Stimulated activated CD8-positive, alpha-beta memory T cell treated with anti-CD3 and anti-CD28 coated beads, Interleukin-4, amount 100 ng/mL, for 1 hour (primary cell): ENCODE measurements at places on chromosomes 2 and 18.

DNA sequence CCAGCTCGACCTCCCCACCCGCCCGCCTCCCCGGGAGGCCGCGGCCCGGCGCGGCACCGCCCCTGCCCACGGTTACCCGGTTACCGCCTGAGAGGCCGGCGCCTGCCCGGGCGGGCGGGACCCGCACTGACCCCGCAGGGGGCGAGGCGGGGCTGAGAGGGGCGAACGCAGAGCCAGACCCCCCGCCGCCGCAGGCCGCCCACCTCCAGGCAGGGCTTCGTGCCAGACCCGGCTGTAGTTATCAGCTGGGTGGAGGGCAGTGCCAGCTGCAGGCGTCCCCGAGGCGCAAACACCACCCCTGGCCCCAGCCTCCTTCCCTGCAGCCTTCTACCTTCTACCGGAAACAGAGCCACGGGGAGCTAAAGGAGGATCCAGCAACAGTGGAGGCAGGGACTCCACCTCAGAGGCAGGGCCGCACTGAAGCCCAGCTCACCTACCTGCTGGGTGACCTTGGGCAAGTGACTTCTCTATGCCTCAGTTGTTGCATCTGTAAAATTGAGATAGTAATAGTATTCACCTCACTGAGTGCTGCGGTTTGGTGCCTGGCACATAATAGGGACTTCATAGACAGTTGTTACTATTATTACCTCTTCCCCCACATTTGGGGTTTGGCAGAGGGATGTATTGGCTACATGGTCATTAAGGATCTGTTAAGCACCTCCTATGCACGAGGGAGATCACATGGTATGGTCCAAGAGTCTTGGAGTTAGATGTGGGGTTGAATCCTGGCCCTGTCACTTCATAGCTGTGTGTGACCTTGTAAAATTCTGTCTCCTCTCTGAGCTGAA is 231.6 kb upstream of the SMAD2 start:
- no peak for DNase-seq

- DNase-seq = no peak
Measured at GRCh38 chr2:17298453-17298852, 219.8 kb downstream of the RAD51AP2 start.

DNA sequence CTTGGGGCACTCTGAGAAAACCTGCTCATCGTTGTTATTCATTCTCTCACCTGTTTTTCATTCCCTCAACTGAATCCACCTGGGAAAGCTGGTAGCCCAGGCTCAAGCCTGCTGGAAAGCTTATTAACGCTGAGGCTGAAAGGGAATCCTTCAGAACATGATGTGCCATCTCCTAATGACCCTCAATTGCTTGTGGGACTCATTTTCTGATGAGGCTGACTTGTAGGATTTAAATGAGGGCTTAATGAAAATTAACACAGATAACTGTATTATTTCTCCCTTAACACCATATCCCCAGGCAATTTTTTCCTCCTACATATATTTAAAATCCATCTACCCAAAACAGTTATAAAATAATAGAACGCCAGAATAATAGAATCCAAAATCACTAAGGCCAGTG is 162.7 kb upstream of the ACAA2 start:
- DNase-seq = no peak

GRCh38 chr2:139813340-139813739 is 1033.2 kb upstream of the NXPH2 start:
- DNase-seq = no peak

- DNase-seq = no peak
Measured at GRCh38 chr18:60445341-60445740, 72.8 kb upstream of the MC4R start.

- DNase-seq = no peak
Measured at GRCh38 chr2:183519371-183520056, 395.3 kb downstream of the NUP35 start.

DNA sequence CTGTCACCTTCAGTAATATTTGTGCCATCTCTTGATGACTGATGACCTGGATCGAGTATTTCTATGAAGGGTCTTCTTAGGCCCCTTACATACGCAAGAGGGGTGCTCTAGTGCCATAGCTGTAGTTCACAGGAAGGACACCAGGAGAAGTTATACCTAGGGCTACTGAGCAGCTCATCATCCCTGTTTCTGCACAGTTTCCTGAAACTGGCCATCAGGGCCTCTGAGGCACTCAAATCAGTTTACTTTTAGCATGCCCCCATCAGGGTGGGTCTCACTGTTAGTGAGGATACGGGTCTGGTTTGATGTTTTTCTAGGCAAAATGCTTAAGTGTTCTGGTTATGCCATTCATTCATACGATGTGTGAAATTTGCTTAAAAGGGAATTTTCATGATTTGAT is 20.0 kb upstream of the FBLN7 start:
- DNase-seq = no peak

DNA sequence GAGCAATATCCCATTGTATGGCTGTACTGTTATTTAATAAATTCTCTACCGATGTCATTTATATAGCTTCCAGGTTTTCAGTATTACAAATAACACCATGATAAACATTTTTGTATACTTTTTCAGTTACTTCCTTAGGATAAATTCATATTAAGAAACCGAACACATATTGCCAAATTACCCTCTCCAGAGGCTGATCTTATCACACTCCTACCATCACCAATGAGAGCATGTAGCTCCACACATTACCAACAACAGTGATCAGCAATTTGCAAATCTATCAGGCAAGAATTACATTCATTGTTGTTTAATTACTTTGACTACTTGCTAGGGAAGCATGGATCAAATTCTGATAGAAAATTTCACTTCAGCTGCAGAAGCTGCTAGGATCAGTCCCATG is 5.8 kb upstream of the NDUFV2 start:
- no peak for DNase-seq

GRCh38 chr18:48795696-48796095 is 155.1 kb downstream of the SMAD7 start:
- no peak for DNase-seq

- DNase-seq = no peak
Measured at GRCh38 chr2:207422380-207422779, 107.4 kb upstream of the CREB1 start.

GRCh38 chr2:234986390-234986789 is 34.6 kb downstream of the SH3BP4 start:
- no peak for DNase-seq

- DNase-seq = no peak
Measured at GRCh38 chr18:56309104-56309503, 329.3 kb downstream of the TXNL1 start.

- peak; percentile 22 for DNase-seq
Measured at GRCh38 chr2:242031481-242032019, 162.0 kb downstream of the RTP5 start.

- no peak for DNase-seq
Measured at GRCh38 chr2:107681936-107682335, 144.8 kb upstream of the RGPD4 start.

GRCh38 chr2:100057901-100058261 is 84.5 kb downstream of the AFF3 start:
- no peak for DNase-seq

DNA sequence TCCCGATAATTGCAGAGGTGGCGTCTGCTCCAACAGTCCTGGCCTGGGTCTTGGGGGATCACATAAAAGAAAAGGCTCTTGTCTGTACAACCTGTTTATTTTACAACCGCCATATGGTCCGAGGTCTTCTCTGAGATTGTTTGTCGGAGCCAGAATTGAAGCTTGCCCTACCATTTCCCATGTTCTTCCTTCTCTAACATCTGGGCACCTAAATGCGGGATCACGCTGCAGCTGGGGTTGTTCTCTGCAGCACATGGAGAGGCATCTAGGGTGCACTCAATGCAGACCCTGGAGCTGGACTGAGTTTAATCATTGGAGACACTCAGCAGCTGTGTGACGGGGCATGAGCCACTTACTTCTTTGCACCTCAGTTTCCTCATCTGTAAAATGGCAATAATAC is 107.7 kb downstream of the ACKR3 start:
- no peak for DNase-seq

DNA sequence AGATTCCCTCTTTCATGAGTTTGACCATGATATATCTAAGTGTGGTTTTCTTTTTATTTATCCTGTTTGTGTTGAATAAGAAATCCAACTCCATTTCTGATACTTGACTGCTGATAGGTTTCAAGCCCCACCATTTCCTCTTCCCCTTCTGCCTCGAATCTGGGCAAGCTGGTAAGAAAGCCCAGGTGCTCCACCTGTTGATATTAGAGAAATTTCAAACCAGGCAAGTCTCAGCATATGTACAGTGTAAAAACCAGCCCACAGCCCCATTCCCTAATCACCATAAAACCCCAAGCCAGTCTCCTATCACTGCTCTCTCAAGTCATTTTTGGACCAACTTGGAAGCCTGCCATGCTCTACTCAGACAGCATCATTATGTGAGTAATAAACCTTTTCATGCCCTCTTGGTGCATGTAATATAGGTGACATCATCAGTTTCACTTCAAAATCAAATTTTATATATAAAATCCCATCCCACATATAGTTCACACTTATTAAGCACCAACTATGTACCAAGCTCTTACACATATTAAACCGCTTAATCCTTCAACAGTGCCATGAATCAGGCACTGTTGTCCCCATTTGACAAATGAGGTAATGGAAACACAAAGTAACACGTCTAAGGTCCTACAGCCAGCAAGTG is 46.6 kb downstream of the SMAD2 start:
- no peak for DNase-seq

GRCh38 chr2:70771446-70771845 is 3.4 kb upstream of the ADD2 start:
- DNase-seq = no peak

- no peak for DNase-seq
Measured at GRCh38 chr18:42105394-42105793, 150.4 kb downstream of the PIK3C3 start.

- DNase-seq = no peak
Measured at GRCh38 chr18:75858754-75859153, 431.3 kb upstream of the SMIM21 start.

GRCh38 chr2:205060269-205060668 is 515.0 kb downstream of the PARD3B start:
- no peak for DNase-seq

GRCh38 chr2:161919873-161920272 is 154.1 kb downstream of the DPP4 start:
- DNase-seq = no peak

GRCh38 chr2:86628091-86628522 is 4.4 kb upstream of the RNF103 start:
- DNase-seq = no peak

DNA sequence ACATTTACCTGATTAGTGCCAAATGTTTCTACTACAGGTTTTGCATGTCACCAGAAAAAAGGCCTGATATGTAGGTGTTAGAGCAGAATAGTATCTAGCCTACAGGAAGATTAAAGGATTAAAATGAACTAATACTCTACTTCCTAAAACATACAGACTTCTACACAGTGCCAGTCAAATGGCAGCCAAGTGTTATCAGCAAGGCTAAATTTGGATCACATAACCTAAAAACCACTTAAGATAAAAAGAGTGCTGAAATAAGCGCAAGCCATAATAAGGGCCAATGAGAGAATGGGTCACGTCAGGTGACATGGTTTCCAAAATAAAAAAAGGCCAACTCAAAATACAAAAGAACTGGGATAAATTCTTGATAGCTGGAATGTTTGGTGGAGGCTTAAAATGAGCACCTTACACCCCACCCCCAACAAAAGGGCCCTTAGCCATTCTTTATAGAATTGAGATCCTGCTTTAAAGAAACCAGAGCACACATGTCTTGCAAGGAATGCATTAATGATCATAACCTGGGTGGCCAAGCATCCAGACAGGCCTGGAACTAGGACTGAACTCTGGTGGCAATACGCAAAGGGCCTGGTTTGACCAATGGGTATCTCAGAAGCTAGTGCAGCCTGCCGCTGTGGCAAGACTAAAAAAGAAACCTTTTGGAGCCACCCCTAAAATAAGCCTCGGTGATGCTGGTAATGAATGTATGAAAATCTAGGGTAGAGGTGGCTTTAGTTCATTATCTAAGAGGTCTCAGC is 32.4 kb downstream of the IRS1 start:
- DNase-seq = no peak

GRCh38 chr2:40284797-40285196 is 167.1 kb downstream of the SLC8A1 start:
- no peak for DNase-seq

- DNase-seq = no peak
Measured at GRCh38 chr18:74775239-74775638, 177.6 kb downstream of the ZNF407 start.

DNA sequence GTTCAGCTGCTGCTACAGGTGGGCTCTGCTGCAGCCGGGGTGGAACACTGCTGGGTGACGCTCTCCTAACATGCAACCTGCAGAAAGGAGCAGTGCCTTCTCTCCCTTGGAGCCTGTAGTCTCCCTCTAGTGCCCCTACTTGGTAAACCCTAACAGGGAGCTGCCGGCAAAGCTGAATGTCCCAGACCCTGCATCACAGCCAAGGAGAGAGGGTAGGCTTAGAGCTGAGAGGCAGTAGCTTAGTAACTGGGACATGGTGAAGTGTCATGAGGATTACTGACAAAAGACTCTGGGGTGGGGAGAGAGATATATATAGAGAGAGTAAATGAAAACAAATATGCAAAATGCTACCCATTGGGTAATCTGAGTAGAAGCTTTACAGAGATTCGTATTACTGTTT is 9.9 kb downstream of the NCAPH start:
- no peak for DNase-seq

- DNase-seq = no peak
Measured at GRCh38 chr2:117679952-117680351, 134.5 kb upstream of the DDX18 start.

GRCh38 chr2:127054996-127055785 is 51.8 kb downstream of the BIN1 start:
- DNase-seq = no peak

- DNase-seq = no peak
Measured at GRCh38 chr18:54805571-54806334, 22.5 kb upstream of the RAB27B start.

GRCh38 chr18:74513149-74513882 is 17.2 kb downstream of the CNDP2 start:
- no peak for DNase-seq

- no peak for DNase-seq
Measured at GRCh38 chr2:73611867-73612266, 30.4 kb downstream of the NAT8 start.

GRCh38 chr2:126769118-126769517 is 113.2 kb downstream of the GYPC start:
- no peak for DNase-seq

DNA sequence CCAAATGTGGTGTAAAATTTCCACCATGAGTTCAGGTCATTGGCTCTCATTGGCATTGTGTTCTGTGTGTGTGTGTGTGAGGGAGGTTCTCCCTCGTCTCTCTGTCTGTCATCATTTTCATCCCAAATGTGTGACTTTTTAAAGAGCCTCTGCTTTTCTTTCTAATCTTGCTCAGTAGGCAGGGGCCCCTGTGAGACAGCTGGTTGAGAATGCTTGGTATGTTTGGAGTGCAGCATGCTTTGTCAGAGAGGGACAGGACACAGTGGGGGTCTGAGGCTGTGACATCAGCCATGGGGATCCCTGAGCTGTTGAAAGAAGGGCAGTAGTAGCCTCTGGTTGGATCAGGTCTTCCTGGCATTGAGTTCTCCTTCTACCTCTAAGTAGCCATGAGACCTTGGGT is 10.6 kb downstream of the PTPRM start:
- DNase-seq = no peak

GRCh38 chr2:161239326-161240109 is 68.7 kb upstream of the PSMD14 start:
- DNase-seq = no peak

GRCh38 chr2:9004338-9005204 is 1.1 kb upstream of the MBOAT2 start:
- DNase-seq = no peak
